Myometrial cell (primary cell): ENCODE measurements at places on chromosomes 11 and 22. TPM values are rescaled to one million over a fixed set of nuclear protein-coding genes. Genes with fewer than 3 reads are reported as not detected.

Gene ROBO4
- total RNA-seq, result 5.5 and 8.6 TPM in 2 replicates

Gene TUBA8
- 0.18 TPM in 1 of 2 replicates, not detected in the other for total RNA-seq

Gene OR8D4
- total RNA-seq, result not detected in 2 replicates

Gene NAT10
- total RNA-seq, result 22.7 and 23.4 TPM in 2 replicates

Gene ACCS
- 2.9 and 5.1 TPM in 2 replicates for total RNA-seq

Gene MYO7A
- not detected in 2 replicates for total RNA-seq

Gene MUC5AC
- total RNA-seq, result not detected in 2 replicates

Gene SERHL2
- 6.9 and 20.2 TPM in 2 replicates for total RNA-seq

Gene GPR152
- not detected in 2 replicates for total RNA-seq

Gene MYBPC3
- not detected in 2 replicates for total RNA-seq

Gene ADM2
- total RNA-seq, result 6.9 and 20.2 TPM in 2 replicates

Gene C11orf91
- total RNA-seq, result not detected in 2 replicates

Gene ACTN3
- total RNA-seq, result under 0.01 and 0.18 TPM in 2 replicates

Gene C11orf16
- total RNA-seq, result not detected in 2 replicates

Gene JHY
- total RNA-seq, result 1.2 and 3.2 TPM in 2 replicates

Gene MS4A4E
- not detected in 2 replicates for total RNA-seq

Gene SAA4
- not detected in 2 replicates for total RNA-seq

Gene TSG101
- 70.6 and 103 TPM in 2 replicates for total RNA-seq

Gene UBE2L6
- total RNA-seq, result 66.6 and 96.0 TPM in 2 replicates

Gene RFPL1
- not detected in 2 replicates for total RNA-seq

Gene LRRC4C
- not detected in 2 replicates for total RNA-seq

Gene MS4A7
- not detected in 2 replicates for total RNA-seq

Gene RFPL2
- not detected in 2 replicates for total RNA-seq

Gene LAMTOR1
- 171 and 225 TPM in 2 replicates for total RNA-seq

Gene BTG4
- not detected in 2 replicates for total RNA-seq

Gene SOX10
- total RNA-seq, result not detected in 2 replicates

Gene ADSL
- 143 and 157 TPM in 2 replicates for total RNA-seq

Gene NLRP6
- not detected in 2 replicates for total RNA-seq

Gene FGF3
- not detected in 2 replicates for total RNA-seq

Gene OR8G1
- total RNA-seq, result not detected in 2 replicates

Gene OR10A2
- total RNA-seq, result not detected in 2 replicates

Gene TEX54
- total RNA-seq, result not detected in 2 replicates

Gene EIF3L
- total RNA-seq, result 369 and 415 TPM in 2 replicates

Gene PARVG
- not detected in 2 replicates for total RNA-seq

Gene PKP3
- total RNA-seq, result 1.6 and 4.9 TPM in 2 replicates

Gene TRIM49B
- total RNA-seq, result not detected in 2 replicates

Gene MTNR1B
- not detected in 2 replicates for total RNA-seq

Gene OR8G5
- not detected in 2 replicates for total RNA-seq

Gene CSNK2A3
- total RNA-seq, result 1.1 and 1.2 TPM in 2 replicates

Gene DMC1
- 3.2 and 6.3 TPM in 2 replicates for total RNA-seq

Gene CHRNA10
- total RNA-seq, result 0.71 TPM in 1 of 2 replicates, not detected in the other

Gene SCARF2
- total RNA-seq, result 25.9 and 26.8 TPM in 2 replicates
